ENCODE measurements at places on chromosomes 1 and 21. TPM values are rescaled to one million over a fixed set of nuclear protein-coding genes. Genes with fewer than 3 reads are reported as not detected.

LEMD1 gene
- not detected for total RNA-seq

ERG gene
- total RNA-seq: 8.6 TPM

CYP4A22 gene
- total RNA-seq: not detected

EVI5 gene
- 34.4 TPM for total RNA-seq

RGS13 gene
- 0.10 TPM for total RNA-seq

FCRL6 gene
- not detected for total RNA-seq

SPRR2A gene
- 3.1 TPM for total RNA-seq

SLFNL1 gene
- total RNA-seq: 1.1 TPM

HTR1D gene
- not detected for total RNA-seq

TDRD10 gene
- total RNA-seq: 3.7 TPM

ADAMTS4 gene
- 18.9 TPM for total RNA-seq

- no peak for DNase-seq
Measured at GRCh38 chr1:210464519-210465039, 135.9 kb downstream of the HHAT start.

DNA sequence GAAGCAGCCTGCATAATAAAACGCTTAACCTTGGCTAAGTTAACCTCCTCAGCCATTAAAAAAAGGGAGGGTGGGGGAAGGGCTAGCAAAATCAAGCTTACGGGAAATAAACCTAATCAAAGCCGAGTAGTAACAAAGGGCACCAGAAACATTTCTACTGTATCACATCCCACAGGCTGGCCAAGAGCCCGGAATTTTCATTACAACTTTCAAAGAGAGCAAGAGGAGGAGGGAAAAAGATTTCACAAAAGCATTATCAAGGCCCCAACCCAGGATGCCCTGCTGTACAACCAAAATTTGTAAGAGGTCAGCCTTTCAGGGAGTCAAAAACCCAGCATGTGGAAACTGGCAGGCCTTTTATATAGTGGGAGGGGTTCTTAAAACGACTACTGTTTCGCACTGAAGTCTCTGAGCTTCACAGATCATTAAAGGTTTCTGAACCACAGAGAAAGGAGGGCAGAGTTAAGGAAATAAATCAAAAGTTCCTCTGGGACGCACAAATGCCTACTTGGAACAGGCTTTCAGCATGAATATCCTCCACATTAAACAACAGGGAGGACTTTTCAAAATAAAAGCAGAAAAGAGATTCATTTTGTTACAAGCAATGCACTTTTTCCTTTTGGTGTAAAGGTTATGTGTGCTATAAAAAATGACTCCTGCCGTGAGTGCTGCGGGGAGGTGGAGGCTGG is 90.4 kb downstream of the SLC45A1 start:
- DNase-seq: peak; percentile 70

GRCh38 chr1:27526569-27527222 is 36.7 kb upstream of the WASF2 start:
- no peak for DNase-seq

GRCh38 chr1:82161700-82162141 is 361.0 kb downstream of the ADGRL2 start:
- DNase-seq: peak; percentile 75

DNA sequence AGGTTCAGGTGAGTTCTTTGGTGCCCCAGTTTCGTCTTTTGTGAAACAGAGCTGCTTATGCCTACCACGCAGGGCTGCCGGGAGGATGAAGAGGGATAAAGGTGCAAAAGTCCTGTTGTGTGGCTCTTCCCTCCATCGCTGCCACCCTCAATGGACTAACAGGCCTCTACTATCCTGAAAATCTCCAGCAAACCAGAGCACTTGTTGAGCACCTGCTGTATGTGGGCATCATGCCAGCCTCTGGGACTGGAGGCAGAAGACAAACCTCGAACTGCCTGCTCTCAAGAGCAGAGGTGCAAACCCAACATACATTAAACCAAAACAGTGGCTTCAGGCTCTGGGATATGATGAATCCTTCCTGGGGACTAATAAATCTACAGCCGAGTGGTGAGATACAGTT is 174.1 kb downstream of the ACTL8 start:
- DNase-seq: no peak

GRCh38 chr21:38712071-38712470 is 93.7 kb upstream of the ETS2 start:
- peak; percentile 51 for DNase-seq

GRCh38 chr21:21177353-21177986 is 179.3 kb downstream of the NCAM2 start:
- DNase-seq: no peak

DNA sequence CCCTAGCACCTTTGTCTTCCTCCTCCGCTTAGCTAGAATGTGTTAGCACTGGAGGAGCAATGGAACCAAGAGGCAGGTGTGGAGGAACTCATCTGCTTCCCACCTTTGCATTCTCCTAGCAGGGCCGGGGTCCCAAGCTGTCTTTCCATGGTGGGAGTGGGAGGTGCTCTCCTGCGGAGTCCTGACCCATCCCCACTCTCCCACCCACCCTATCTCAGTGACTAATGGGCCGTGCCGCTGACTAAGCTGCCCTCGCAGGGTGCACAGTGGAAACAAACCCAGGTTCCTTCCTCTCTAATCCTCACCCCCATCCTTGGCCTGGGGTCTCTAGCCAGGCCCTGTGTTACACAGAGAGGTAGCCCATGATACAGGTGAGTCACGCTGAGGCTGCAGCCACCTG is 177.5 kb downstream of the HIVEP3 start:
- DNase-seq: no peak

- no peak for DNase-seq
Measured at GRCh38 chr1:185914089-185914488, 179.9 kb downstream of the HMCN1 start.

DNA sequence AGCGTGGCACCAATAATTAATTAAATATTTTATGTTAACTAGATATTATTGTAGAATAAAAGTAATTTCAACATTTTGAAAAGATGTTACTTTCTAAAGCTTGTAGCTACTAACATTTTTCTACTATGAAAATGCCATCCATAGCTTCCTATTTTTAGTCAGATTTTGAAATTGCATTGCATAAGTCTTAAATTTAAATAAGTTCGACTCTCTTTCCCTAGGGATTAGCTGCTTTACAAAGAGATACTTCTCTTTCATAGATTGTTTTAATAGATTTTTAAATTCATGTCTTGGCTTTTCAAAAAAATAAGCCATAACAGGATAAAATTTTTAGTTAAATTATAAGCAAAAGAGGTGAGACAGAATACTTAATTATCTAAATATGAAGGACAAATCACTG is 1279.6 kb downstream of the KCNT2 start:
- no peak for DNase-seq

DNA sequence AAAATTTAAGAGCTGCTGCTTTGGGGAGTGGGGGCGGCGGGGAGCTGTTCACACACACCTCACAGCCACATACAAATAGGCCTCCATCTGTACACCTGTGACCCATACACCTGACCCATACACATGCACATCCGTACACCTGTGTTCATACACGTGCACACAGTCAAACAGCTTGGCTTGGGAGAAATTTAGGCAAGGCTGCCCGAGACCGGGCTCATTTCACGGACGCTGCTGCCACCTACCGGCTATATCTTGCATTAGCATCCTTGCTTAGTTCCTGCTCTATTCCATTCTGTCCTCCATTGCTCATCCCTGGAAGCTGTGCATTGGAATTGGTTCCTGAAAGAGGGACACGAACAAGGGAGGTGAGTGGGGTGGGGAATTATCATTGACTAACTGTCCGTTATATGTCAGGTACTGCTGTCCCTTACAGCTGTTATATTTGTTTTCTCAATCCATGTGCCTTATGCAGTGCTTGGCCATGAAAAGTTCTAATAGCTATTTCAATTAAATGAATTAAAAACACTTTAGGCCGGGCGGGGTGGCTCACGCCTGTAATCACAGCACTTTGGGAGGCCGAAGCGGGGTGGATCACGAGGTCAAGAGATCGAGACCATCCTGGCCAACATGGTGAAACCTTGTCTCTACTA is 37.1 kb upstream of the EPB41 start:
- DNase-seq: peak; percentile 91

DNA sequence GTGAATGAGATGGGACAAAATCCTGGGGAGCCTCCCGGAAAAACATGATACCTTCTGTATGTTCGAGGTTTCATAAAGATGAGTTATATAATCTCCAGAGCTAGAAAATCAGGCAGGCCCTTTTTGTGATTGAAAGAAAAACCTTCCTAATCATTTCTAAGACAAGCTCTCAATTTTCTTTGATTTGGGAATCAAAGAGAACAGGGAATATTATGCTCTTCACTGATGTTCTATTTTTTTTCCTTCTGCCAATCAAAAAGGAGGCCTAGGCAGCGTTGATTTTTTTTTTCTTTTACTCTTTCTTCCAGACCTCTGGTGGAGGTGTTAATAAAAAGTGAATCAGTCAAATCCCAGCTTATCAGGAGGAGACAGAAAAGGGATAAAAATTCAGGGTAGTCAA is 34.5 kb downstream of the DIRAS3 start:
- no peak for DNase-seq

- DNase-seq: peak; percentile 98
Measured at GRCh38 chr1:36450270-36450918, at the start of gene OSCP1. TSS of gene OSCP1 (minus strand) at chr1:36450451. CDS start at chr1:36450369, 82 bp downstream.

- DNase-seq: peak; percentile 27
Measured at GRCh38 chr21:36379251-36379650, 5.9 kb upstream of the CHAF1B start.

GRCh38 chr1:226642421-226642820 is 93.9 kb downstream of the STUM start:
- no peak for DNase-seq
